EH (cell line): ENCODE measurements at places on chromosomes 1 and 21.

DNA sequence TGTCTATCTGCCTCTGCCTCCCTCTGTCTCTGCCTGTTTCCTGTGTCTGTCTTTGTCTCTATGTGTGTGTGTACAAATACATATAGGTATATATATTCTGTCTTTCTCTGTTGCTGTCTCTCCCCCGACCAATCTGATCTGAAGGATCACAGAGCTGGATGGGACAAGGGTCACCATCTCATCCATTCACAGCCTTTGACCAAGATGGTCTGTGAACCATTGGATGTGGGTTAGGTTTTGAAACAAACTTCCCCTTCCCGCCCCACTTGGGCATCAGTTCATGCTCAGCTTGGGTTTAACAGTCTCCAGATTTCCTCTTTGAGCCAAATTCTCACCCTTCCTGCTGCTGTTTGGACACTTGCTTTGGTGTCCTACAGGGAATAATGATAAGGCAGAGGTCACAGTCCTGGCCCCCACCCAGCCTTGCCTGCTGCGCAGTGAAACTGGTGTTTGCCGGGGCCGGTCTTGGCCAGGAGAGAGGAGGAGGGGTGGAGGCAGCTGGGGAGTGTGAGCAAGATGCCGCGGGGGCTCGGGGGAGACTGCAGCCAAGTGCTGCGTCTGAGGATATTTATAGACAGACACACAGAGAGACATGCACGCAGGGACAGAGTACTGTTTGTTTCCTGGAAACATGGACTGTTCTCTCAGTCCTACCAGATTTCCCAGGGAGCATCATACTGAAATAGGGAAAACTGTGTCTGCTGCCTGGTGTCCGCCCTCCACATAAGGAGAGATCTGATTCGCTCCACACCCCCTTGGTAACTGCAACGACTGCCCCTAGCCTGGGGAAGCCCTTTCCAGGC is 27.0 kb upstream of the BTG2 start:
- peak; percentile 88 for DNase-seq

GRCh38 chr1:26787381-26787705 is 407 bp upstream of the PIGV start:
- DNase-seq, result peak; percentile 75

GRCh38 chr1:203807196-203807595 is 11.8 kb downstream of the ZBED6 start:
- peak; percentile 93 for DNase-seq

DNA sequence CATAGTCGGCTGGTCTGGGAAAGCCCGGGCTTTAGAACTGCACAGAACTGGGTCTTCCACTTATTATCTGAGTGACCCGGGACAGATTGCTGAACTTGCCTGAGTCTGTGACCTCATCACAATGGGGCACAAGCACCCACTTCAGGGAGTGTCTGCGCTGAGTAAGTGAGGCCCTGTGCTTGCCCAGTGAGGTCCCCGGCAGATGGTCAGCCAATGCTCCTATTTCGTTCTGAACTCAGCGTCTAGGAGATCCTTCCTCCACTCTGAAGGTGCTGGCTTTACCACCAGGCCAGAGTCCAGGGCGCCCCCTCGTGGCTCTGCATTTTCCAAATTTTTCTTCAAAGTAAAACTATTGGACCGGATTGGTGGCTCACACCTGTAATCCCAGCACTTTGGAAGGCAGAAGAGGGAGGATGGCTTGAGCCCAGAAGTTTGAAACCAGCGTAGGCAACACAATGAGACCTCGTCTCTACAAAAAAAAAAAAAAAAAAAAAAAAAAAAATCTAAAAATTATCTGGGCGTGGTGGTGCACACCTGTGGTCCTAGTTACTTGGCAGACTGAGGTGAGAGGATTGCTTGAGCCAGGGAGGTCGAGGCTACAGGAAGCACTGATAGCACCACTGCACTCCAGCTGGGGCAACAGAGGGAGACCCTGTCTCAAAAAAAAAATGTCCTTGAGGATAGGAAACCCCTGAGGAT is 61.7 kb downstream of the FCRL5 start:
- DNase-seq, result peak; percentile 65
